MCF 10A (cell line): ENCODE measurements at places on chromosomes 4 and X. TPM values are rescaled to one million over a fixed set of nuclear protein-coding genes. Genes with fewer than 3 reads are reported as not detected.

The MAGEA2 gene
- total RNA-seq, result not detected in 2 replicates

The STBD1 gene
- total RNA-seq, result 3.7 and 5.7 TPM in 2 replicates

GRCh38 chrX:43940816-43941474 is 32.2 kb downstream of the NDP start:
- H3K4me1 ChIP-seq, result no peaks in the 10 kb centered on the region
- H3K36me3 ChIP-seq, result peaks cover 10% of the 10 kb centered on the region
- DNase-seq, result peak; percentile 69

The VSIG1 gene
- 1.2 and 1.8 TPM in 2 replicates for total RNA-seq

DNA sequence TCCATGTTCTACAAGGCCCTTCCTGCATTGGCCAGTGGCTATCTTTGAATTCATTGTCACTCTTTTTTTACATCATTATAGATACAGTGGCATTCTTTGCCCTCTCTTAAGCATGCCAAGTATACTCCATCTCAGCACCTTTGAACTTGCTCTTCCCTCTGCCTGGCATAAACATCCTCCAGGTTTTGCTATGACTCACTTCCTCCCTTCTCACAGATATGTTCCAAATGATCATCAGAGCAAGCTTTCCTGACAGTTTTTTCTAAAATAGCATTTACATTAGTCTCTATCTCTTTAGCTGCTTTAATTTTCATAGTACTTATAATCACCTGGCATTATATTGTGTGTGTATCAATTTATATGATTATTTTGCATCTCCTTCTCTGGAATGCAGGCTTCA is 553.3 kb upstream of the MAGEB2 start:
- no peak overlapping the region for H3K4me3 ChIP-seq
- H3K27me3 ChIP-seq, result peaks cover 2% of the 10 kb centered on the region
- H3K4me1 ChIP-seq, result peaks cover 17% of the 10 kb centered on the region
- peak; percentile 84 for DNase-seq

DNA sequence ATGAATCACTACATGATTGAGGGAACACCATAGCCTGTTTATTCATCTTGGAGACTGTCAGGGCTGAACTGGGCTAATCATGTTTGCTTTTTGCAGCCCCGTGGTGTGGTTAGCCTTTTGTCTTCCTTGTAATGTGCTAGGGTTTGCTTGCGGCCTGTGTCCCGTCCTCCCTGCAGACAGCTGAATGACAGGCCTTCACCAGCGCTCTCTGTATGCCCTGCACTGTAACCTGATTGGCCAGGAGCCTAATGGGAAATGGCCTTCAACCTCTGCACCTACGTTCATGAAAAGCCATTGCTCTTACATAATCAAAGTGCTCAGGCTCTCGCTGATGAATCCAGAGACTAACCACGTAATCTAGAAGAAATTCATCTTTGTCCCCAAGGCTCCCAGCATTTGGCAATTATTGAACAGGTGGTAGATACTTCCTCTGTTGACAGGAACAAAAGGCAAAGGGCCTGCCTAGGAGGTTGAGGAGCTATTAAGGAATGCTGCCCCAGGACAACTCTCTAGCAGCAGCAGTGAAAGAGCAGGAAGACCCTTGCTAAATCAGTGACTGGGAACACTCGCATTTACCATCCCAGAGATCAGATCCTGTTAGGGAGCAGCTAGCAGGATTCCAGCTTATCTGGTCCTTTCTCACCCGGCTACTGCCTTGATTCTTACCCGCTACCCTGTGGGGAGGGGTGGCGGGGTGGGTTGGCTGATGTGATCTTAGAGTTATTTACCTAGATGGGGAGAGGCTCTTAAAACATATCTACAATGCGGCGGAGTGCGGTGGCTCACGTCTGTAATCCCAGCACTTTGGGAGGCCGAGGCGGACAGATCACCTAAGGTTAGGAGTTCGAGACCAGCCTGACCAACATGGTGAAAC is 42.3 kb upstream of the FAT1 start:
- H3K4me3 ChIP-seq, result peak overlapping the region; percentile 60
- H3K36me3 ChIP-seq, result no peaks in the 10 kb centered on the region
- H3K27me3 ChIP-seq, result no peaks in the 10 kb centered on the region
- DNase-seq, result peak; percentile 56
- peak overlapping the region; percentile 88 for H3K27ac ChIP-seq

The MMRN1 gene
- total RNA-seq, result not detected in 2 replicates

DNA sequence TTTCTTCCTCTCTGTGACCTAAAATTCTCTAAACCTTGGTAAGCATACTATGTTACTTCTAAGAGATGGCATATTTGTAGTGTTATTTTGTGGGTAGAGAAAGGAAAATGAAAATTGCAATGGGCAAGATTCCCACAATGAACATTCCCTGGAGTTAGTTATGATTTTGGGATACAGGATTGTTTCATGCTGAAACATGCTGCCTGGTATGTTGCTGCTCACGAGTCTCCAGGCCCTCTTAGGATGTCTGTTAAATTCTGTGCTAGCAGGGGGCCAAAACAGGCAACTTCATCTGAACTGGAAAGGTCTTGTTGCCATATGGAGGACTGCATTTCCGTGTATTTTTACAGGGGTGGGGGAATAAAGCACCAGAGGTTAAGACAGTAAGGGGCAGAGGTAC is 18.9 kb upstream of the MSMO1 start:
- no peaks in the 10 kb centered on the region for H3K27me3 ChIP-seq
- H3K27ac ChIP-seq, result peak overlapping the region; percentile 54
- peaks cover 37% of the 10 kb centered on the region for H3K4me1 ChIP-seq
- no peak overlapping the region for H3K4me3 ChIP-seq
- H3K36me3 ChIP-seq, result peaks cover 43% of the 10 kb centered on the region

DNA sequence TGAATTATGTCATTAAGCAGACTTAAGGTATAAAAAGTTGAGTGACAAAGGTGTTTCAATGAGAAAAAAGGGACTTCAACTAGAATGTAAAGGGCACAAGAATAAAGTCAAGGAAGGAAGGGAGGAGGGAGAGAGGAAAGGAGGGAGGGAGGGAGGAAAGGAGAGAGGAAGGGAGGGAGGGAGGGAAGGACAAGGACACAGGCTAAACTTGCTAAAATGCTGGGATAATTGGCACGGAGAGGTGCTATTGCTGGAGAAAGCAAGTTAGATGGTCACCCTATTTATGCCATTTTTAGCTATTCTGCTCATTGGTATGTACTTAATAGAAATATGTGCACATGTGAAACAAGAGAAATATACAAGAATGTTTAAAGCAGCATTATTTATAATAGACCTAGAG is 44.9 kb upstream of the SPP1 start:
- H3K27me3 ChIP-seq, result no peaks in the 10 kb centered on the region
- no peaks in the 10 kb centered on the region for H3K36me3 ChIP-seq
- no peaks in the 10 kb centered on the region for H3K4me1 ChIP-seq

- peaks cover 14% of the 10 kb centered on the region for H3K4me1 ChIP-seq
- H3K27ac ChIP-seq, result no peak overlapping the region
- no peak for DNase-seq
- no peaks in the 10 kb centered on the region for H3K27me3 ChIP-seq
Measured at GRCh38 chr4:188975271-188975670, 836.0 kb downstream of the TRIML1 start.

DNA sequence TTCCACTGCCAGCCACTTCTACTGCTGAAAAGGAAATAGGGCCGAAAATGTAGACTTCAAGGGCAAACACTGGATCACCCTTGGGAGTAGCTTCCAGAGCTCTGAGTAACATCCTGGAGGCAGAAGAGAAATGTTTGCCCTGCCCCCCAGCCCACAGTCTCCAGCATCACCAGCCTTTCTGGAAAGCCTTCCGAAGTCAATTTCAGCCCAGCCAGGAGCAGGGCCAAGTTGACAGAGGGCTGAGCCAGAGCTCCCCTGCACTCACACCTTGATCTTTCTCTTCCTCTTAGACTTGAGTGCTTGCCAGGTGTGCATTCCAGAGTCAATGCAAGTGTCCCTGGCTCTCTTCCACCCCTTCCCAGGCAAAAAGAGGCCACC is 35.2 kb downstream of the SLC25A5 start:
- H3K36me3 ChIP-seq, result no peaks in the 10 kb centered on the region
- no peaks in the 10 kb centered on the region for H3K27me3 ChIP-seq
- peak; percentile 87 for DNase-seq

DNA sequence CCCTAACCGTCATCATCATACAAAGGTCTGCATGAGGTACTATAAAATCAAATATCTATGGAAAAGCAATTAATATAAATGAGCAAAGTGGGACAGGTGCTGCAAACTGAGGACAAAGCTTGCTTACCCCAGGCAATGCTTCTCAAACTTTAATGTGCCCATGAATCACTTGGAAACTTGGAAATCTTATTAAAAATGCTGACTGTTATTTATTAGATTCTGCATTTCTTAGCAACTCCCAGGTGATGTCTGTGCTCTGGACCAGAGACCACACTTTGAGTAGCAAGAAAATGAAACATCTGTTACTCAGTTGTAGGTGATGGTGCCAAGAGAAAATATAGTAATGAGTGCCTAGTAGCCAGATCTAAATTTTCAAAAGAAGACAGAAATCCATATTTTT is 890.4 kb upstream of the FTHL17 start:
- no peaks in the 10 kb centered on the region for H3K36me3 ChIP-seq
- no peak overlapping the region for H3K4me3 ChIP-seq
- H3K27ac ChIP-seq, result no peak overlapping the region
- DNase-seq, result no peak
- H3K27me3 ChIP-seq, result peaks cover 41% of the 10 kb centered on the region
- no peaks in the 10 kb centered on the region for H3K4me1 ChIP-seq

The PRKG2 gene
- total RNA-seq, result 0.23 TPM in 1 of 2 replicates, not detected in the other

- H3K4me3 ChIP-seq, result no peak overlapping the region
- no peaks in the 10 kb centered on the region for H3K27me3 ChIP-seq
- no peak for DNase-seq
- H3K36me3 ChIP-seq, result no peaks in the 10 kb centered on the region
Measured at GRCh38 chr4:52144372-52144771, 93.3 kb downstream of the SPATA18 start.
